Erythroblast (primary cell): ENCODE measurements at places on chromosomes 4 and X.

DNA sequence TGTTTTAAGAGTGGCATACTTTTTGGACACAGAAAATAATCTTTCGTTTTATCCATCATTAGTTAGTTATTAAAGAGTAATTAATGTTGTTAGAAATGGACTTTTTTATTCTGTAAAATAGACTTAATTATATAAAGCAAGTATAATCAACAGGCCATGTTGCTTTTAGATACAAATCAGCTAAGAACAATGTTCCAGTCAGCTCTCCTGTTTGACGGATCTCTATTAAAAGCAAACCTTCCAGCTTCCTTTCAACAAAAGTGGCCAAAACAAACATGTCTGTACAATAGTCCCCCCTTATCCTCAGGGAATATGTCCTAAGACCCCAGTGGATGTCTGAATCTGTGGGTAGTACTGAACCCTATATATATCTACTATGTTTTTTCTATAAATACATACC, 4.9 kb upstream of the SLC10A4 start:
- DNase-seq = no peak

DNA sequence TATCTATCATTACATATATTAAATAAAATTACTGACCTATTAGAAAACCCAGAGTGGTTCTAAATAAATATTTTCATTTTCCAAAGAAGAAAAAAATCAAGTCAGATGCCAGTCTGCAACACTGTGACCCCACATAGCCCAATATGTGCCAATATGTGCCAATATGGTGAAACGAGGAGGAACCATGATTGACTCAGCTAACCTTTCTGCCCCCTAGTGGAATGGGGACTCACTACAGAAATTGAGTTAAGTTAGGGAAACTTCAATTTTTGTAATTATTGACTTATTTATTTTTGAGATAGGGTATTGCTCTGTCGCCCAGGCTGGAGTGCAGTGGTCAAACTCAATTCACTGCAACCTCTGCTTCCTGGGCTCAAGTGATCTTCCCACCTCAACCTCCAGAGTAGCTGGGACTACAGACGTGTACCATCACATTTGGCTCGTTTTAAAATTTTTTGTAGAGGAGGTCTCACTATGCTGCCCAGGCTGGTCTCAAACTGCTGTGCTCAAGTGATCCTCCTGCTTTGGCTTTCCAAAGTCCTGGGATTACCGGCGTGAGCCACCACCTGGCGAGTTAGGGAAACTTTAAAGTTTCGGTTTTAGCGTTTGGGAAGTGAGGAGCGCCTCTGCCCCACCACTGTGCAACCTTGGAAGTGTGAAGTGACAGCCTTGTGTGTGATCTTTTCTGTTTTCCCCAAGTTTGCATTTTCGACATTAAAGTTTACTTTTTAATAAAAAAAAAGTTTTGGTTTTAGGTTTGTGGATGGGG, 116.8 kb upstream of the SHISA3 start:
- DNase-seq = peak; percentile 67

GRCh38 chr4:20487446-20487845, 212.8 kb upstream of the PACRGL start:
- DNase-seq = no peak

DNA sequence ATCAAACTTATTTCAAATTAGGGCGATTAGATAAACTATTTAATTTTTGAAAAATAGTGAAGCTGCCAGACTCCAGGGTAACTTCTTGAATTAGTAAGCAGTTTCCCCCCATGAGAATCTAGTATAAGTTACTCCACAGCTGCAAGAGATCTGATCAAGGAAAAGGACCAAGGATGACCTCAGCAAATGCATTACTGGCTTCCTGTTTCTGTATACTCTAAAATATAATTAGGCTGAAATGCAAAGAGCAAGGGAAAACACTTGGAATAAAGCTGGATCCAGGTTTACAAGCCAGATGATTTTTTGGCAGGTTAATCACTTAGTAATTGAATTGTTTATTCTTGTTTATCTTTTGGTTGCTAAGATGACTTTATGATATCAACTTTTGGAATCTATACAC, 13.4 kb upstream of the P2RY10 start:
- no peak for DNase-seq

DNA sequence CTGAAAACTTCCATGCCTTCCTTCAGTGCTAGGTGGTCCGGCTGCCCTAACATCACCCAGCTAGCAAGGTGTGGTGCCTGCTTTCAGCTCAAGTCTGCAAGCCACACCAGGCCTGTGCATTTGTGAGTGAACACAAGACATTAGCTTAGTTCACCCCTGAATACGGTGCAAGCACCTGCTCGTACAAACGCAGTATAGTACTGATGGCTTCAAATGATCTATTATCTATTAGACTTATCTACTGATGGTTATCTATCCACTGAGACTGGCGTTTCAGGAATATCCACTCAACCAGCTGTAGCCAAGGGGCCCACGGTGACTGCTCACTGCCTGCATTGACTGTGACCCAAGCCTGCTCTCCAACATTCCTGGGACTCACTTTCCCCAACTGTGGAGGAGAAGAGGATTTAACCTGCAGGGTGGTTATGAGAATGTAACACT, 155.9 kb downstream of the SHOX start:
- no peak for DNase-seq

GRCh38 chr4:183541010-183541751, 36.3 kb downstream of the ING2 start:
- DNase-seq = no peak

DNA sequence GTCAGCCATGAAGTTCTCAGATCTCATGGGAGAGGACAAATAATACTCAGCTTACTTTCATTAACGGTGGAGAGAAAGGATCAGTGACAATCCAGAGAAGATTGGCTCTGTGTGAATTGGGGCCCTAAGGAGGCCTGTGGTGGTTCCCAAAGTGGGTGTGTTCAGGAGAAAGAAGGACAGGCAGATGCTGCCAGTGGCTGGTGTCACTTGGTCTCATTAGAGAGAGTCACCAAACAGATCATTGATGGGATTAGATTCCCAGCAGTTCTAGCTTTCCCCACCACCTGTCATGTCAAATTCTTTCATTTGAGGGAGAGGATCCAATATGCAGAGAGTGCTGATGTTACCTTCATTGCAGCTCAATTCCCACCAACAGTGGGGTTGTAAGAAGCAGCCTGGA, 8.0 kb downstream of the SMPX start:
- DNase-seq = no peak

DNA sequence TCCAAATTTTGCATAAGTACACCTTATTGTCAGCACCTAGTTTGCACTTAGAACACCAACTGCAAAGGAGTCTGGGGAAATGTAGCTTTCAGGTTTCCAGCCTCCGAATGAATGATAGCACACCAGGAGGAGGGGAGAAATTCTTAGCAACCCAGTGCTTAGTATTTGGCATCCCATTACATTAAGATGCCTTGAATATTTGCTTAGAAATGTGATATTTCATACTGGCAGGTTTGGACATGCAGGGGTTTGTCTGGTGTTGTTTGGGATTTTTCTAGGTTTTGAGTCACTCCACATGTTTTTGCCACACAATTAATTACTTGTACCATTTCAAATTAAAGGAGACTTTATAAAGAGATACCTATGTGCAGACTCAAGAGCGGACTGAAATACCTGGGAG, 60.3 kb upstream of the CAMK2D start:
- DNase-seq = no peak

GRCh38 chr4:29423836-29424721, 1296.1 kb upstream of the PCDH7 start:
- no peak for DNase-seq

GRCh38 chrX:13638826-13639225, 14.1 kb upstream of the TCEANC start:
- no peak for DNase-seq

GRCh38 chrX:136473663-136474062, 14.1 kb upstream of the BRS3 start:
- DNase-seq = no peak

- no peak for DNase-seq
These were observed 3.4 kb downstream of the NKRF start for GRCh38 chrX:119602701-119603255.

DNA sequence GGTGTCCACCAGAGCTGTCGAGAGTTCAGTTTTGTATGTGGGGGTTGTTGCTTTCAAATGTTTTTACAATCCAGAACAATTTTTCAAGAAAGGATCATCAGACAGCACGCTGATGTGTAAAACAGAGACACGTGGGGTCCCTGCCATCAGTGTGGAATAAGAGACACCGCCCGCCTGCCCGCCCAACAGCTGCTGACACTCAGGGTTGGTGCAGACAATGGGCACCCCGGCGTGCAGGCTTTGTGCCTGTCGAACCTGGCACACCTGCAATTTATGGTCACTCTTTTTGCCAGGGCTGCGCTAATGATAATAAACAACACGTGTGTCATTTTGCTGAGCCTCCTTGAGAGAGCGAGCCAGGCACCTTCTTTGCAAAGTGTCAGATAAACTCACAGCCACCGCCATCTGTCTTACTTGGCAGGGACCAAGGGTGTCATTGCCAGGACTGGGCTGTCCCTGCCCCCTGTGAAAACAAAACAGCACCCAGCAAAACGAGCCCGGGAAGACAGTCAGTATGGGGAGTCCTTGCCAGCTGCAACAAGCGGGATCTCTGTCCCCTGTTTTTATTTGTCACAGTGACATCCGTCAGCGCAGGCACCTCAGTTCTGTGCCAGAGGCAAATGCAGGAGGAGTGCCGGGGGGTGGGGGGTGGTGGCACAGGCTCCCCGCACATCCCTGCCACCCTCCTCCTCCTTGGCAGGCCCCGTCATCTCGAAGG, 69.1 kb downstream of the PSAPL1 start:
- no peak for DNase-seq

GRCh38 chr4:57614257-57614932, 504.2 kb upstream of the IGFBP7 start:
- no peak for DNase-seq

- DNase-seq = no peak
These were observed 36.7 kb downstream of the ARX start for GRCh38 chrX:24979081-24979480.

GRCh38 chrX:141924293-141924692, 20.6 kb downstream of the MAGEC1 start:
- no peak for DNase-seq

- no peak for DNase-seq
These were observed 12.4 kb downstream of the DDIT4L start for GRCh38 chr4:100177855-100178254.

GRCh38 chr4:78299565-78299972, 242.4 kb downstream of the FRAS1 start:
- DNase-seq = no peak
